ENCODE measurements at places on chromosomes 13 and 19.

DNA sequence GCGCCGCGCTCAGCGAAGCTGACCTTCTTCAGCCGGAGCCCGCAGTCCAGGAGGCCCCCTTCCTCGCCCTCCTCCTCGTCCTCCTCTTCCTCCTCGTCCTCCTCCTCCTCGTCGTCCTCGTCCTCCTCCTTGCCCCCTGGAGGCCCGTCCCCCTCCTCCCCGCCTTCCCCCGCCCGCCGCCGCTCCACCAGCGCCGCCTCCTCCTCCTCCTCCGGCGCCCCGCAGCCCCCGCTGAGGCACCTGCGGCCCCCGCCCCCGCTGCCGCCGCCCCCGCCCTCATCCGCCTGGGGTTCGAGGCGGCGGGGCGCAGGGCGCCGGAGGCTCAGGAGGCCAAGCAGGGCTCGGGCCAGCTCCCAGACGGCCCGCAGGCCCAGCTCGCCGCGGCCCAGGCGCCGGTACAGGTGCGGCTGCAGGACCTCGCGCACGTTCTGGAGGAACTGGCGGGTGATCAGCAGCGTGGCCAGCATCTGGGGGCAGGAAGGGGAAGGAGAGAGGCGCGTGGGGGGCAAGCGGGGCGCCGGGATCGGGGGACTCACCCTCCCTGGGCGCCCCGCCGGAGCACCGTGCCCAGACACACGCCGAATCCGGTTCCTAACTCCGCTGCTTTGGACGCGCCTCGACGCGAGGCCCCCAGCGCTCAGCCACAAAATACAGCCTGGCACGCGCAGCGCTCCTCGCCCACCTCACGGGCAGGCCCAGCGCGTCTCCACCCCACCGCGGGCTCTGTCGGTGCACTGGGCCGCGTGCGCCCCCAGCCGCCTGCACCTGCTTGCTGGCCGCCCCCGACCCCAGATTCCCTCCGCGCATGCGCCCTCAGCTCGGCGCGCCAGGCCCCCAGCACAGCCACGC is 5.9 kb downstream of the ANO8 start:
- DNase-seq = no peak

DNA sequence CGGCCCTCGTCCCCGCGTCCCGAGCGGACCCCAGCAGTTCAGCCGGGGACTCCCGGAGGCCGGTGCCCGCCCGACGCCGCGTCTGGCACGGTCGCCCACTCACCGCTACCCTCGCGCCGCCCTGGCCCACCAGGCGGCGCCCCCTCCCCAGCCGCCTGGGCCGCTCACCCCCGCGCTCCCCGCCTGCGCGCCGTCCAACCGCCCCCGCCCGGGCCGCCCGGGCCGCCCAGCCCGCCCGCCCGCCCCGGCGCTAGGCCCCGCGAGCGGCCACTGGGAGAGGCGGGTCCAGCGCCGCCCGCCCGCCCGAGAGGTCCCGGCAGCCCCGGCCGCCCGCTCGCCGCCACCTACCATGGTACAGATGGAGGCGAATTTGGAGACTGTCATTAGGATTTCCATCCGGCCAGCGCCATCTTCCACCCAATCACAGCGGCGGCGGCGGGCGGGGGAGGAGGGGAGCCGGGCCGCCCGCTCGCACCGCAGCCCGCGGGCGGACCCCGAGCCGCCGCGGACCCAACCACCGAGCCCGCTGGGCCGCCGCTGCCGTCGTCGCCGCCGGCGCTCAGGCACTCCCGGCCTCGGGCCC is at the start of gene USP12:
Gene USP12, minus strand, starts transcription at position 568 of the 583 bp plus-strand sequence. Its CDS starts 172 bp downstream, at position 396.
- DNase-seq = peak; percentile 21

DNA sequence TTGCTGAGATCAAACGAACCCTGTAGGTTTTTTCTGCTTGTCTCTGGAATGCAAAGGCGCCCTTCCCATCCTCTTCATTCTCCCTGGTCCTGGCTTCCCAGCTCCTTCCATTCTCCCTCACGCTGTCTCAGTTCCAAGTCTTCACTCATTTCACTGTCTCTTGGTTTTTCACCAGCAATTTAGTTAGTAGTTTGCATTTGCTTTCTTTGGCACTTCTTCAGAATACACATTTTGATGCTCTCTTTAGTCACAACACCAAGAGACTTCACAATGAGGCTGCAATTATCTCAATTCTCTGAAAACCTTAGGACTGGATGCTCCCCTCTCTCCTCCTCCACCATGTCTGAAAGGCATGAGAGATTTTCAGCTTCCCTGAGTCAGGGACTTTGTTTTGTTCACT is 470.7 kb downstream of the FGF14 start:
- DNase-seq = no peak

DNA sequence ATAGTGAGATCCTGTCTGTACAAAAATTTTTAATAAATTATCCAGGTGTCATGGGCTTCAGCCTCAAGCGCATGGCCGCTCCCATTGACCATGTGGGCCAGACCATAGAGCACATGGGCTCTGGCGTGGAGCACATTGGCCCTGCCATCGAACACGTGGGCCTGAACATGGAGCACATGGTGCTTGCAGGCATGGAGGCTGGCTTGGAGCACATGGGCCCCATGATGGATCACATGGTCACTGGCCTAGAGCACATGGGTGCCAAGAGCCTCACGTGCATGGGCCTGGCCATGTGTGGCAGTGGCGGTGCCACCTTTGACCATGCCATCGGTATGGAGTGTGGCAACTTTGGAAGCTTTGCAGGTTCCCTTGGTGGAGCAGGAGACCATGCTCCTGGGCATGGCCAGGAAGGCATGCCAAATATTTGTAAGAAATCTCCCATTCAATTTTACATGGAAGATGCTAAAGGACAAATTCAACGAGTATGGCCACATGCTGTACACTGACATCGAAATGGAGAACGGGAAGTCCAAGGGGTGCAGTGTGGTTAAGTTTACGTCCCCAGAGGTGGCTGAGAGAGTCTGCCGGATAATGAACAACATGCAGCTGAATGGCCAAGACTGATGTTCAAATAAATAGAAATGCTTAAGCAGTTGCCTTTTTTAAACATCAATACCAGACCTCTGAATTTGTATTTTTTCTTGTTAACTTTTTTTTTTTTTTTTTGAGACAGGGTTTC is 21.3 kb upstream of the SLC1A5 start:
- no peak for DNase-seq

GRCh38 chr19:54707962-54708361 is 16.3 kb upstream of the KIR3DL3 start:
- DNase-seq = no peak

DNA sequence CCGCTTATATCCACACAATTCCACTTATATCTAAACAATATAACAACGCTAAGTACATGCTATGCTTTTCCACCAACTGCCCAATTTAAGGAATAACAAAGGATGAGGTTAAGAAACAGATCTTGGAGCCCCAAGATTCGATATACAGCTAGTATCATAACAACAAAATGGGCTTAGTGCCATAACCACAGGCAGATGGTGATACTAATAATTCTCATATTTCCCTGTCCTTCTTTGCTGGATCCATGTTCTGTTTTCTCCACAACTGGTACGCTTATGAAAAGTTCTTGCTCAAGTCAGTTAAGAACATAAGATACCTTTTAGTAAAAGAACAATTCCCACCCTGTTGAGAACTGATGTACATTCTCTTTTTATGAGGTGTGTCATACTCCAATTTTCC is 33.9 kb downstream of the CAB39L start:
- no peak for DNase-seq

- DNase-seq = no peak
Measured at GRCh38 chr13:48770372-48770771, 116.6 kb downstream of the CYSLTR2 start.

- peak; percentile 83 for DNase-seq
Measured at GRCh38 chr19:7944177-7944761, 803 bp upstream of the TIMM44 start.

DNA sequence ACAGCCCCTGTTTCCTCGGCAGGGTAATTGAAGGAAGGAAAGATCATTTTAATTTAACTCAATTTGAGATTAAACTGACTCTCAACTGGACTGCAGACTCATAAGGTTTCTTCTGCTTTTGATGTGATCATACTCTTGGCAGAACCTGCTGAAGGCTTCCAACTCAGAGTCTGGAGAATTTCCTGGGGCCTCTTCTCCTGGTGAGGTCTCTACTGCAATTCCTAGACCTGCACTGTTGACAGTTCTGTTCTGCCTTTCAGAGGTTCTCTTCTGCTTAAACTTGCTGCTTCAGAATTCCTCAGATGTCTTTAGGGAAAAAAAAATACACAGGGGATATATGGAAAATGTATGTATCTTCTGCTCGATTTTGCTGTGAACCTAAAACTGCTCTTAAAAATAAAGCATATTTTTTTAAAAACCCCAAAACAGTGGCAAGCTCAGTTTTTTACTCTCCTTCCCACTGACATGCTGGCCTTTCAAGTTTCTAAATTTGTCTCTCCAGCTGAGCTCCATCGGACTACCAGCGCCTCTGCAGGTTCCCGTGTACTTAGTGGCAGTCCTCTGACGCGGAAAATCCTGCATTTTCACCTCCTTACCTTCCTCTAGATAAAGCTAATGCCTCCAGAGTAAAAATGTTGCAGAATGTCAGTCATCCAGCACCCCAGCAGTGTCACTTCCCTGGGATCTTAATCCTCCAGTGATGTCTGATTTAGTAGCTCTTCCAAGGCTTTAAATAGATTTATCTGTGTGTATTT is 733.5 kb upstream of the SGCG start:
- no peak for DNase-seq

DNA sequence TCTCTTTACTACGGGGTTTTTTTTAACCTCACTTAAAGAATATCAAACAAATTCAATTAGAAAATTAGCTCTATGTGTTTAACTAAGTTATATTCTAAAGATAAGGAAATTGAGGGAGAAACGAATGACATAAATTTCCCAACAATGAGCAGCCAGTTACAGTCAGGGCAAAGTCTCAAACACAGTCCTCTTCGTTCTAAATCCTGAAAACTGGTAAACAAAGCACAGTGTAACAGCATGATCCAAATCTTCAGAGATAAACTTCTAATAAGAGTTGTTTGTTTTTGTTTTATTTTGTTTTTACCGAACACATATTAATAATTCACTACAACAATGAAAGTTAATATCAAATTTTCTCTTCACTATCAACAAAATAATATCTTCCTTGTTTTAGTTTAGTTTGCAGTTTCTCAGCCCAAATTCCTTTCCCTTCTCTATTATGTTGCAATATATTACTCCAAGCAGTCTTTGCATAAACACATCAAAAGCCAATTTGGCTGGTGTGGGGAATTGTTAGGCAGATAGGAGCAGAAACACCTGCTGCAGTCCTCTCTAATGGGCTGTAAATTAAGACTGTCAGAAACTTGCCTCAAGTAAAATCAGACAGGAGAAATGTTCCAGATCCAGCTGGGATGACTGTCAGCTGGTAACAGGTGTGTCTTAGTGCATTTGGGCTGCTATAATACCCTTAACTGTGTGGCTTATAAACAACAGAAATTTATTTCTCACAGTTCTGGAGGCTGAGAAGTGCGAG is 106.5 kb upstream of the SGCG start:
- no peak for DNase-seq

DNA sequence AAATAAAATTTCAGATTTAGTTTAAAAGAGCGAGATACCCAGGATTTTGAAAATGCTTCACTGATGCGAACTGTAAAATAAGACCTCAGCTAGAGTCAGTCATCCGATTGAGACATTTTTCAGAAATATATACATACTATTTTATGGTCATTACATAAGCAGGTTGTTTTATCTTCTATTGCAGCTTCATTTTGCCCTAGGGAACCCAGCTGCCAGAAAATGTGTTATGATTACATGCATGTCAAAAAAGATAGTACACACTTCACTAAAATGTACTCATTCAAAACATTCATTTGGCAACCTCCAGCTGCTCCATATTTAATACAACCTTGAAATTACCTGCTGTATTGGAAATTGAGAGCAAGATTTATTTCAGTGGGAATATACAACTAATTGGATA is 483.8 kb upstream of the SLITRK6 start:
- DNase-seq = no peak

DNA sequence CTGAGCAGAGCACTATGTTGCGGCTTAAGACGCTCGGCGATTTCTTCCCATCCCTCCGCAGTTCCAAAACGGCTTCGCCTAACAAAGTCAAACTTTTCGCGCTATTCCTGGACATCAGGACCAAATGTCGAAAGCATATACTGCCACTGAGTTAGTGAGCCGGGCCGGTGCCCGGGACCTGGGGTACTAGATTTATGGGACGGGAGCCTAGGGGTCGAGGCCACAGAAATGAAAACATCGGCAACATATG is 699 bp downstream of the RCBTB2 start:
- DNase-seq = no peak

GRCh38 chr13:90633849-90634248 is 713.6 kb upstream of the MIR17HG start:
- DNase-seq = no peak

DNA sequence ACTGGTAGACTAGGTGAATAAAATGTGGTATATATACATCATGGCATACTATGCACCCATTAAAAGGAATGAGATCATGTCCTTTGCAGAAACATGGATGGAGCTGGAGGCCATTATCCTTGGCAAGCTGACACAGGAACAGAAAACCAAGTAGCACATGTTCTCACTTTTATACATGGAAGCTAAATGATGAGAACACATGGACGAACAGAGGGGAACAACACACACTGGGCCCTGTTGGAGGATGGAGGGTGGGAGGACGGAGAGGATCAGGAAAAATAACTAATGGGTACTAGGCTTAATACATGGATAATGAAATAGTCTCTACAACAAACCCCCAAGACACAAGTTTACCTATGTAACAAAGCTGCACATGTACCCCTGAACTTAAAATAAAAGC is 780.0 kb downstream of the DACH1 start:
- DNase-seq = no peak
